HFF-Myc (cell line): ENCODE measurements at places on chromosomes 7 and 10.

- DNase-seq, result no peak
These were observed 27.6 kb upstream of the FAM204A start for GRCh38 chr10:118369641-118370205.

DNA sequence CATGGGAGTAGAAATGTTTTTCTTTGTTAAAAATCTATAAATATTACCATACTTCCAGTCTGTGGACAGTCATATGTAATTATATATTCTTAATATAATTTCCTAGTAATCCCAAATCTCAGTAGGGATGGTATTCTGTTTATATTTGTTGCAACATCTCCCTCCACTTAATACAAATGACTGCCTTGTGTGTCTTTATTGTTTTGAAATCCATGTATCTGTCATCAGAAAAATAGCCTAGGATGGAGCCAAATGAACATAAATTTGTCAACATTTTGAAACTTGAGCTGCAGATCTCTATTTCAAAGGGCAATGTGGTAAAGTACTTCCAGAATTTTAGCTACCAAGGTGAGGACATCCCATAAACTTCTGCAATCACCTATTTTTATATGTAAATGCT, 290.7 kb downstream of the TSPAN12 start:
- DNase-seq, result no peak

GRCh38 chr7:143901332-143901667, 676 bp downstream of the TCAF1 start:
- DNase-seq, result no peak

DNA sequence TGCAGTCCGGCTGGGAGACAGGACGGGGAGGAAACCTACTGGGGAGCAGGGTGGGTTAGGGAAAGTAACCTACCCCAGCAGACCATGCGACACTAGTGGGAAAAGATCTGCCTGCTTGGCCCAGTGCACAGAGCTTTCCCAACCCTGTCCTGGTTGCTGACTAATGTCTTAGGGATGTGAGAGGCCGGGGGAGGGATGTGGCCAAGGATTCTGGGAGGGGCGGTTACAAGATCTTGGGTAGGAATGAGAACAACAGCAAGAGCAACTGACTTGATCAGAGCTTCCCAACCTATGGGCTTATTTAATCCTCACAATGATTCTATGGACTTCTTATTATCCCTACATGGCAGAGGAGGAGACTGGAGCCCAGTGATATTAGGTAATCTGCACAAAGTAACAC, 24.0 kb upstream of the EIF5AL1 start:
- peak; percentile 77 for DNase-seq

- no peak for DNase-seq
These were observed 5.0 kb upstream of the NFE2L3 start for GRCh38 chr7:26147030-26147429.

- DNase-seq, result peak; percentile 43
These were observed at the start of gene ENO4 for GRCh38 chr10:116849248-116850057. TSS of gene ENO4 (plus strand) at chr10:116849499. CDS start at chr10:116849567, 68 bp downstream.

DNA sequence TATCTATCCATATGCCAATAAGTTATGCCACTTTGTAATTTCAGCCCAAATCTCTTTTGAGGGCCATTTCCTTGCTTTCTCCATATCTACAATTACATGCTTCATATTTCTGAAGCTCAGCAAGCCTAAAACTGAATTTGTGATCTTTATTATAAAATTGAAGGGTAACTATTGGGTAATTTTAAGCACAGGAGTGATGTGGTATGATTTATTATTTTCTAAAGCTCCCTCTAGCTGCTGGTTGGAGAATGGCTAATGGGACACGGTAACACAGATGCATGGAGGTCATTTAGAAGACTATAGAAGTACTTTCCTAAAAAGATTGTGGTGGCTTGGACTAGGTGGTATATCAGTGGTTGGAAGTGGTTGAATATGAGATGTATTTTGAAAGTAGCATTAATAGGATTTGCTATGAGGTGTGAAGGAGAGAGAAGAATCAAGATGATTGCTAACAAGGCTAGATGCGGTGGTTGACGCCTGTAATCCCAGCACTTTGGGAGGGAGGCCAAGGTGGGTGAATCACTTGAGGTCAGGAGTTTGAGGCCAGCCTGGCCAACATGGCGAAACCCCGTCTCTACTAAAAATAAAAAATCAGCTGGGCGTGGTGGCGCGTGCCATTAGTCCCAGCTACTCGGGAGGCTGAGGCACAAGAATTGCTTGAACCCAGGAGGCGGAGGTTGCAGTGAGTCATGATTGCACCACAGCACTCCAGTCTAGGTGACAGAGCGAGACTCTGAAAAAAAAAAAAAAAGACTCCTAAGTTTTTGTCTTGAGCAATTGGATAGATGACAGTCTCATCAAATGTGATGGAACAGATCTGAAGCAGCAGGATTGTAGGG, 13.9 kb downstream of the KLHDC10 start:
- DNase-seq, result no peak

- DNase-seq, result no peak
These were observed 391.9 kb upstream of the LRGUK start for GRCh38 chr7:133735222-133735621.

DNA sequence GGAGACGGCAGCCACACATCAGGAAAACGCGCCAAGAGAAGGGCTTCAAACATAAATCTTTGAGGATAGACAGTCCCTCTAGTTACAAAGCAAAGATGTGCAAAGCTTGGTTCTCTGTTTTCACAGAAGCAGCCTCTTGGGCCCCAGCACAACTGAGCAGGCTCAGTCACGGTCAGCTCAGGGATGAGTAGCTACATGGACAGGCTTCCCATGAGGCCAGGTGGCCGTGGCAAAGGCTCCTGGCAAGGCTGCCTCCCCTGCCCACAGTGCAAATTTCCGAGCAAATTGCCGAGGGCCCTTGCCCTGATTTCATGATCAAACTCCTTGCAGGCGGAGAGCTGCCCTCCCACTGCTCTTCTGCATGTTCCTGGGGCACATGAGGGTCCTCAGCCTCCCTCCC, 37.8 kb upstream of the EN2 start:
- DNase-seq, result no peak

- peak; percentile 75 for DNase-seq
These were observed 26.5 kb upstream of the TRIL start for GRCh38 chr7:28984631-28985030.

- no peak for DNase-seq
These were observed 2.6 kb downstream of the TMEM243 start for GRCh38 chr7:87216701-87217508.

DNA sequence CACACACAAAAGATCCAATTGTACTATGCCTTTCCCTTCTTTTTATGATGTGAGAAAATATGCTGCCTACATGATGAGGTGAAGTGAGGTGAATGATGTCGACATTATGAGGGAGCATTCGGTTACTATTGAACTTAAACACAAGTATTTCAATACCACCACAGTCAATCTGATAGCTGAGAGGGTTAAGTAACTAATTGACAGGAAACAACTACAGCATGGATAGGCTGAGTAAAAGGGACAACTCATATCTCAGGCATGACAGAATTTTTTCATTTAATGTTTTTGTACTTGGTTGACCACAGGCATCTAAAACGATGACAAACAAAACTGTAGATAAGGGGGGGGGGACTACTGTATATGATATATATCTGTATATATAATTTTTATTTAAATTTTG, 488.9 kb downstream of the SH2D4B start:
- DNase-seq, result no peak

DNA sequence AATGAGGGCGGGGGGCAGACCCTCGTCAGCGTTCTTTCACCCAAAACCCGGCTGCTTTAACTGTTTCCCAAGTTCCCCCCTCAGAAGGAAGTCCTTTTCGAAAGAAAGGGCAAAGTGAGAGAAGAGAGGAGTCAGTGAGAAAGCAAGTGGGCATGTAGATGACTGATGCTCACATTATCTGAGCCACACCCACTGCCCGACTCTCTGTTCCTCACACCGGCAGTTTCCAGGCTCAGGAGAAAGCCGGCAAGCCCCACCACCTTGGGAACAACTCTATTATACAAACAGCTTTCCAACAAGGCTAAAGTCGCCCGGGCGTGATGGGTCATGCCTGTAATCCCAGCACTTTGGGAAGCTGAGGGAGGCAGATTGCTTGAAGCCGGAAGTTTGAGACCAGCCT, 23.1 kb downstream of the RCC1L start:
- no peak for DNase-seq

- peak; percentile 80 for DNase-seq
These were observed 144.5 kb downstream of the RNF216 start for GRCh38 chr7:5636914-5637313.

DNA sequence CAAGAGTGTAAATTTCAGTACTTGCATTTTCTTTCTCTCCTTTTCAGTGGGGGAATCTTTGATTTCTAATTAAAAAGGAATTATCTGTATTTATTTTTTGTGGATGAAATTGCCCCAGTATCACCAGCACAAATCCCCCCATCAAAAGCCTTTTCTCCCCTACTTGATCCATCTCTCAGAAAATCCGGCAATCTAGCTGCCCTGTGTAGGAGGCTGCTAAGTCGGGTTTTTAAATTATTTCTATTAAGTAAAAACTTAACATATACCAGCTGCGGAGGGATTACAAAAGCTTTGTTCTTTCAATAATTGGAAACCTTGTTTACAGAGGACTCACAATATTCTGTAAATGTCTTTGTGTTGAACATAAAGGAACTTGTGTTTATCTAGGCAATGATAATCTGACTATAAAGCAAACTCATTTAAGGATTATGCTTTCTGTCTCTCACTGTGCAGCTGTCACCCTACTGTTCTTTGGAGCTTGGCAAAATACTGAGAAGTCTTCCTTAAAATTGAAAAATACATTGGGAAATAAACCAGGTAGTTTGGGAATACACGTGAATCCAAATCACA, 177.4 kb upstream of the PRR15 start:
- no peak for DNase-seq

- no peak for DNase-seq
These were observed 98.0 kb downstream of the CTBP2 start for GRCh38 chr10:125062227-125062913.

DNA sequence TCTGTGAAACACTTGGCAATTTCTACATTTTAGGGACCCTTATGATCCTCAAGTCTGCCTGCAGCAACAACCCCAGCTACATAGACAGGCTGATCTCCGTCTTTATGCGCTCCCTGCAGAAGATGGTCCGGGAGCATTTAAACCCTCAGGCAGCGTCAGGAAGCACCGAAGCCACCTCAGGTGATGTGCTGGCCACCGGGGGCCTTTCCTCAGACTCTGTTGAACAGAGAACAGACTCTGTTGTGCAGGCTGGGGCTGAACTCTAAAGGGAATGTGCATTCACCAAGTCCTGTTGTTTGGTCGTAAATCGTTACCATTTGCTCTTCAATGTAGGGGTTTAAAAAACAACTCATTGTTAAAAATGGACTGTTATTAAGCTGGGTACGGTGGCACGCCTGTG, 86.3 kb downstream of the TRRAP start:
- no peak for DNase-seq

DNA sequence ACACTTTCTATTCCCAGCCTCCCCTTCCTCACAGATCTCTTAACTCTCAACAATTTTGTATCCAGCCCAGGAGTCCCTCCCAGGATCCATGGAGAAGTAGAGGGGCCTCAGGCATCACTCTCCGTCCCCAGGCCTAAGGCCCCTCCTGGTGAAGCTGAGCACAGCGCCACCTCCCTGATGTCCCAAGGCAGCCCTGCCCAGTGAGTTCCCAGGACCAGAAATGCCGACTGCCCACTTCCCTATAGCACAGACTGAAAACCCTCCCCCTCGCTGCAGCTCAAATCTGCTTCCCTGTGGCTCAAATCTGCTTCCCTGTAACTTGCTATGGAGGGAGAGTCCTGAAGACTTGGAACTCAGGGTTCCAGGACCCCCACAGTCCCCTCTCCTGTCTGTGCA, 35.6 kb downstream of the YKT6 start:
- no peak for DNase-seq

DNA sequence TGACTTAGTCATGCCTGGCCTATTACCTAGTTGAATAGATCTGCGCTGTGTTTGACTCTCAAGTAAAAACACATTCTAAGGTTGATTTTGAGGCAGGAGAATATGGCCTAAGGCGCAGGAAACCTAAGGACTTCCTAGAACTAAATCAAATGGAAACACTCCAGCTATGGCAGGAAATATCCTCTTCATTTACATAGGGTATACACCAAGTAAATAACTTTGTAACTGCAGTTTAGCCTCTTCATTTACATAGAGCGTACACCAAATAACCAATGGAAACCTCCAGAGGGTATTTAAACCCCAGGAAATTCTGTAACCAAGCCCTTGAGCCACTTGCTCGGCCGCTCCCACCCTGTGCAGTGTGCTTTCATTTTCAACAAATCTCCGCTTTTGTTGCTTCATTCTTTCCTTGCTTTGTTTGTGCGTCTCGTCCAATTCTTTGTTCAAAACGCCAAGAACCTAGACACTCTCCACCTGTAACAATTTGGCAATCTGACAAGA, 35.6 kb upstream of the XRCC2 start:
- DNase-seq, result no peak

DNA sequence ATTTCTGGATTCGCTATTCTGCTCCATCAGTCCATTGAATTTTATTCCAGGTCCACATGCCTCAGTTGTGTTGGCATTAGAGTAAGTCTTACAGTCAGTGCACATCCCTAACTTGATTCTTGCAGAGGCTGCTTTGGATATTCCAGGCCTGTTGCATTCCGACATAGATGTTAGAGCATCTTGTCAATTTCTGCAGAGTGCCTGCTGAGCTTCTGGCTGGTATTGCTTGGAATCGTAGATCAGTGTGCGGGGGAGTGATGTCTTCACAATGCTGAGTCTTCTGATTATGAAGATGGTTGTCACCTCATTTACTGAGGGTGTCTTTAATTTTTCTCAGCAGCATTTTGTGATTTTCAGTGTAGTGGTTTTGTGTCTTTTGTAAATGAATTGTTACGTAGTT, 45.2 kb downstream of the INPP5A start:
- no peak for DNase-seq

DNA sequence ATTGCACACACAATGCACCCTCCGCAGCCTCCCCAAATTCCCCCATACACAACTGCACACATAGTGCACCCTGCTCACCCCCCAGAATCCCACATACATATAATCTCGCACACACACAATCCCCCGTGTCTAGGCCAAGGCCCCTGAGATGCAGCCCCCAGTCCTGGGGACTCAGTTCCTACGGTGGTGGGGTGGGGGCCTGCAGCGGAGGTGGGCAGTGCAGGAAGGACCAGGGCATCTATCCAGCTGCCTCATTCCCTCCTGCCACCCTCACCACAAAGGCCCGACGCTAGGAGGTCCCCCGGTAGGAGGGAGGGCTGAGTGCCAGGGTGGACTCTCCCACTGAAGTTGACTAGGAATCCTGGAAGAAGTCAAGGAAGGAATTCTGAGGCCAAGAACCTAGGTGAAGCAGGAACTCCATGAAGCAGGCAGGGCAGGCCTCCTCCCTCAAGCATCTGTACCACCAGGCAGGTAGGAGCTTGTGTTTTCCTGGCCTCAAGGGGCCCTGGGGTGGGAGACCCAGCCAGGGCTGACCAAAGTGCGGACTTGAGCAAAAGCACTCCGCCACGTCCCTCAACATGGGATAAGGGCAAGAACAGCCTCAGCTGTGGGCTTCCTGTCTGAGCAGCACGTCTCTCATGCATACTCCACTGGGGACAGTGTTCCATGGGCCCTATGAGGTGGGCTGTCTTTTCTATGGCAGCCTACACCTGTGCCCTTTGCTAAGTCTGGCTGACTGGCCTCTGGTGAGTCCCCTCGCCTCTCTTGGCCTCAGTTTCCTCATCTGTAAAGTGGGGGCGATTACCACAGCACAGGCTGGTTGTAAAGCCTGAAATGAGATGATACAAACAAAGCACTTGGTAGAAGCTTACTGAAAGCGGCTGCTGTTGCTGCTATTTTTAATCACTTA, 145.7 kb downstream of the MAPK8 start:
- DNase-seq, result no peak
